ENCODE measurements at places on chromosomes 12 and 14.

GRCh38 chr14:37992499-37992898 lies 215.2 kb upstream of the SSTR1 start:
- DNase-seq, result no peak

- DNase-seq, result no peak
Observed at GRCh38 chr12:122399592-122400373, 22.7 kb downstream of the CLIP1 start.

DNA sequence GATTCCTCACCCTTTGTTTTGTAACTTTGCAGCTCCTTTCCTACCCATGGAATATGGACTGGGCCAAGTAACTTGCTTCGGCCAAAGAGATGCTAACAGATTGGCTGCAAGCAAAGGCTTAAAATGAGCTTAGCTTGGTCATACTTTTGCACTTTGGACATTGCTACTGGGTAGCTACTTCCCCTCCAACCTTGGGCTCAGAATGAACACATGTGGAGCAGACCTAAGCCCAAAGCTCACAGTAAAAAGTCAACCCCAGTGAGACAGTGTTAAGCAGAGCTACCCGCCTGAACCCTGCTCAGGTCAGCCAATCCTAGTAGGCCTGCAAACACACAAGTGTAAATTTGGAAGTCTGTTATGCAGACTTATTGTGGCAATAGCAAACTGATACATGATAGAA lies 14.6 kb downstream of the KICS2 start:
- DNase-seq, result no peak

GRCh38 chr12:96828169-96828789 lies 78.8 kb upstream of the NEDD1 start:
- no peak for DNase-seq

Measured in activated CD8-positive, alpha-beta memory T cell treated with anti-CD3 and anti-CD28 coated beads for 48 hours (primary cell).